NAMALWA (cell line): ENCODE measurements at places on chromosomes 4 and X.

DNA sequence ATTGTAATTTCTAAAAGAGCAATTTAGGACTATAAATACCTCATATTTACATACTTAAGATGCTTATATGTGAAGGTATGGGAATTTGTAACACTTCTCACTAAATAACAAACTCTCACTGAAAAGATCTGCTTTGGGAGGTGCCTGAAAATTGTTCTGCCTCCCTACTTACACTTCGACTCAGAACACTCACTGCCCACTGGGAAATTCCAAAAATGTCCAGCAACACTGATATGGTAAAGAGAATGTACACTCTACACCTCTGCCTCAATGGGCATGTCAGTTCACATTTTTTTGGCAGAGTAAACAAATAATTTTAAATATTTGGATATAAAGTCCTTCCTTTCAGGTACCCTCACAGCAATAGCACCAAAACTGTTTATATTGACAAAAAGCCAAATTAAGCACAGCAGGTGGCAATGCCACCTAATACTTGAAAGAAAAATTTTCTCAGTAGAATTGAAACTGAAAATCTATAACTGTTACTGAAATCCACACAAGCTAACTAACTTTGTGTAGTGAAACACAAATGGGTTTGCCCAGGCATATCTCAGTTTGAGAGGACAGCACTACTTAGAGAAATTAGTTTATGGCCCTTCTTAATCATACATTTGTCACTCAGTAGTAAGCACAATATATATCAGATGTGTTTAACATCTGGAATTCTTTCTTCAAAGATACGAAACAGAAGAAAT lies 67.1 kb downstream of the PRDM5 start:
- DNase-seq, result no peak

GRCh38 chr4:117474987-117475386 lies 389.6 kb upstream of the TRAM1L1 start:
- DNase-seq, result no peak

GRCh38 chr4:78659264-78659663 lies 107.7 kb downstream of the ANXA3 start:
- DNase-seq, result no peak

- no peak for DNase-seq
Measured at GRCh38 chrX:102892103-102892502, 45.0 kb upstream of the RAB40AL start.

- DNase-seq, result no peak
Measured at GRCh38 chr4:6639137-6639680, 1.3 kb upstream of the MRFAP1 start.

GRCh38 chr4:74092957-74093356 lies 6.0 kb downstream of the CXCL2 start:
- DNase-seq, result no peak

DNA sequence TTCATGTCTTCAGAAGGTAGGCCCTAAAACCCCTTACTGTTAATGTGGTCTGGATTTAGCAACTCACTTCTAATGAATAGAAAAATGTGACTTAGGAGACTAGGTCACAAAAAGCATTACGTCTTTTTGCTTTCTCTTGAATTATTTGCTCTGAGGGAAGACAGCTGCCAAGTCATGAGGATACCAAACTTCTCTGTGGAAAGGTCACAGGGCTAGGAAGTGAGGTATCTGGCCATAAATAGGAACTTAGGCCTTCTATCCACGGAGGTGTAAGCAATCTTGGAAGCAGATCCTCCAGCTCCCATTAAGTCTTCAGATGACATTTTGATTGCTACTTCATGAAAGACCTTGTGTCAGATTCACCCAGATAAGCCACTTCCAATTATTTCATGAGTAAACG lies 120.6 kb downstream of the JADE1 start:
- no peak for DNase-seq

DNA sequence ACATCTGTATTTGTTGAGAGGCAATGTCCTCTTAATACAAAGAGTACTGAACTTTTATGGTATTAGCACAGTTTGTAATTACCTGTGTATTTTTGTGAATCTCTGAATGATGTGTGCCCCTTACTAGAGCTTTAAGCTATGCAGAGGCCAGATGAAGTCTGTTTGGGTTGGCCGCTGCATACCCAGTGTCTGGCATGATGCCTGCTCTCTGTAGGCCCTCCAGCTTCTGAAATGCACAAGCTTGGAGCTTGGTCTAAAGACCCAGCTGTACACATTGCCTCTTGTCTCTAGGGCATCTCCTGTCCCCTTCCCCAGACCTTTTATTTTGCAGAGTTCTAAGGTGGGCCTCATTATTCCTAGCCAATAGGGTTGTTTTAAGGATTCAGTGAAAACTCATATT lies 68.6 kb downstream of the CDS1 start:
- DNase-seq, result no peak

DNA sequence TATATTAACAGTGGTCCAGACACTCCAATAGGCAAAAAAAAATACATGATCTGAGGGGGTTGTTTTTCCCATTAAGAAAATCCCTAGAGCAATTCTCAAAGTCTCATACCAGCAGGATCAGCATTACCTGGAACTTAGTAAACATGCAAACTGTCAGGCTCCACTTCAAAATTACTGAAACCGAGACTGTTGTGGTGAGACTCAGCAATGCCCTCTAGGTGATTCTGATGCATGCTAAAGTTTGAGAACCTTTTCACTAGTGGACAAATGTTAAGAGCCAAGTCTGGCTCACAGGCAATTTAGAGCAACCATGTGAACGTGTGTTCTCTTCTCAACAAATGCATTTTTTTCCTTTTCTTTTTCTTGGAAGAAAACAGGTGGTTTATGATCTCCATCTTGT lies 30.2 kb downstream of the NEK1 start:
- no peak for DNase-seq

DNA sequence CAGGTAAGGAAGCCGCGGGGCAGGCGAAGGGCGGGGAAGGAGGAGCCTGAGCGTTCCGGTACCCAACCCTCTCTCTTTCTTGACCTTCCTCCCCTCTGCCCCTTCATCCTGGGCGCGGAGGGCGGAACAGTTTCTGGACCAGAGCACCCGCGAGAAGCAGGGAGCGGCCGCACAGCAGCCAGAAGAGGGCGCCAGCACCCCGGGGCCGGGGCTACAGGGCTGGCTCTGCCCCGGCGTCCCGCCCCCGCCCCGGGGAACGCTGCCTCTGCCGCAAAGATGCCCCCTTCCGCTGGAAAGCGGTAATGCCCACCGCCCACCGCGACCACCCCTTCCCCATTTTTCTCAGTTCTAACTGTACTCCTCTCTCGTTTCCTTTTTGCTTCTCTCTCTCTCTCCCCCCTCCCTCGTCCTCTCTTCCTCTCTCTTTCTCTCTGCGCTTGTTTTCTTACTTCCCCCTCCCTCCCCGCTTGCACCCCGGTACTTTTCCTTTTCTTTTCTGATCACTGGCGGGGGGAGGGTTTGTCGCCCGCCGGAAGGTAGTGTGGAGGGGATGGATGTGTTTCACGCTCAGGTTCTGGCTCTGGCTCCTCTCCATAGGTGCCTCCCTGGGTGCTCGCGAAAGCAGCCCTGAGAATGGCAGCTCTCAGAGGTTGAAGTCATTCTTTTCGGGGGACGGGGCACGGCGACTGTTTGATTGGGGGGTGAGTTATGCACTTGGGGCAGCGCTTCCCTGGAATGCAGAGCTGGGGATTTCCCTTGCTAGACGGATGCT lies 13.1 kb upstream of the PRDM8 start:
- DNase-seq, result peak; percentile 82

- peak; percentile 86 for DNase-seq
Measured at GRCh38 chr4:15805583-15806517, 27.7 kb downstream of the CD38 start.

DNA sequence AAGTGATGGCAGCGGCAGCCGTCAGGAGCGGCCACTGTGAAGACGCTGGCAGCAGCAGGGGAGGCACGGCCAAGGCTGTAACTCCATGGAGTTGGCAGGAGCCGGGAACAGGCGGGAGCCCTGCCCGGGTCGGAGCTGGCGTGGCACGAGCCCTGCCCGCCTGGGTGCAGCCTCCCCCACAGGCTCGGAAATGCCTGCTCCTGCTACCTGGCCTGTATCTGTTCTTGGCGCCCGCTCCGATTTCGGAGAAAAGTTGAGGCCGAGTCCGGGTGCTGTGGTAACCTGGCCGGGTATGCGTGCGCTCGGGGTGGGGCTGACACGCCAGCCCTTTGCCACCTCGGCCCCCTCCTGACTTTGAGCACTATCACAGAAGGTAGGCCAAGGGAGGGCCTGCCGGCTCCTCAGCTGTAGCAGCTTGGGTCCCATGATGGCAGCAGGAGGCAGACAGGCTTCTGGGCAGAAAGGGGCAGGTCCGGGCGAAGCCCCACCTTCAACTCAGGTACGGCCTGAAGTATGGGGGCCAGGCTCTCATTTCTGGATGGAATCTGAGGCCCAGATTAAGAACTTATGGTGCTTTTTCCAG lies 51.2 kb upstream of the SHISA3 start:
- no peak for DNase-seq

GRCh38 chr4:159216834-159217233 lies 114.0 kb downstream of the RAPGEF2 start:
- DNase-seq, result no peak

DNA sequence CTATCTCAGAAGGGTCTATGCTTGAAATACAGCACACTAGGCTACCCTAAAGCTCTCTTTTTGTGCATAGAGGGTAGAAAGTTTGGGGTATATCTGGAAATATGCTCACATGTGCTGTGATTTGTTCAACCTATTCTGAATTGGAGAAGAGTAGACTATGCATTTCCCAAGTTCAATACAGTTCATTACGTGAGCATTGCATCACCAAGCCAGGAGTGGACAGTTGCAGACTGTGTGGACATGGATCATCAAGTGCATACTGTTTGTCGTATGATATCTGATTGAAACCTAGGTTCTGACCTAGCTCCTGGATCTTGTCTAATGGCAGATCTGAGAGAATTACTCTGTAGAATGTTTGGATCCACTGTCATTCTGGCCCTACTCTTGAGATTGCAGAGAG lies 161.1 kb downstream of the FRAS1 start:
- no peak for DNase-seq

GRCh38 chr4:119209077-119209476 lies 3.4 kb upstream of the USP53 start:
- DNase-seq, result no peak

DNA sequence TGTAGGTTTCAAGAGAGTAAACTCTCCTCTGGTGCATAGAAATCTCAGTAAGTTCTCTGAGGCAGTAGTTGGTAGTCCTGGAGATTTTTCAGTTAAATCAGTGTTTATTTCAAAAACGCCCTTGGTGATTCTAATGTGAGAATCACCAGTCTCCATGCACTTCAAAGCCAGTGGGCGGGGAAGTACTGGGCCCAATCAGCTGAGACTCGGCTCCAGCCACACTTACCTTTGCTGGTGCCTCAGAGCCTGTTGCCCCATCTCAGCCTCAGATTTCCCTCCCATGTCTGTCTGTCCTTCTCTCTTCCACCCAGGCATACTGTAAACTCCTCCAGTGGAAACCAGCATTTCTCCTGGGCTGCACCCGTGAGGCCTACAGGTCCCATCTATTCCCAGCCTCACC lies 7.4 kb upstream of the MGST2 start:
- DNase-seq, result no peak

- no peak for DNase-seq
Measured at GRCh38 chr4:14952352-14952751, 49.9 kb upstream of the CPEB2 start.

- no peak for DNase-seq
Measured at GRCh38 chr4:141155586-141155985, 22.3 kb upstream of the RNF150 start.

- no peak for DNase-seq
Measured at GRCh38 chr4:118741301-118741855, 56.2 kb downstream of the METTL14 start.

- no peak for DNase-seq
Measured at GRCh38 chr4:25563071-25563564, 92.5 kb upstream of the SLC34A2 start.

- no peak for DNase-seq
Measured at GRCh38 chrX:72271091-72271788, 5.8 kb downstream of the RPS4X start.

DNA sequence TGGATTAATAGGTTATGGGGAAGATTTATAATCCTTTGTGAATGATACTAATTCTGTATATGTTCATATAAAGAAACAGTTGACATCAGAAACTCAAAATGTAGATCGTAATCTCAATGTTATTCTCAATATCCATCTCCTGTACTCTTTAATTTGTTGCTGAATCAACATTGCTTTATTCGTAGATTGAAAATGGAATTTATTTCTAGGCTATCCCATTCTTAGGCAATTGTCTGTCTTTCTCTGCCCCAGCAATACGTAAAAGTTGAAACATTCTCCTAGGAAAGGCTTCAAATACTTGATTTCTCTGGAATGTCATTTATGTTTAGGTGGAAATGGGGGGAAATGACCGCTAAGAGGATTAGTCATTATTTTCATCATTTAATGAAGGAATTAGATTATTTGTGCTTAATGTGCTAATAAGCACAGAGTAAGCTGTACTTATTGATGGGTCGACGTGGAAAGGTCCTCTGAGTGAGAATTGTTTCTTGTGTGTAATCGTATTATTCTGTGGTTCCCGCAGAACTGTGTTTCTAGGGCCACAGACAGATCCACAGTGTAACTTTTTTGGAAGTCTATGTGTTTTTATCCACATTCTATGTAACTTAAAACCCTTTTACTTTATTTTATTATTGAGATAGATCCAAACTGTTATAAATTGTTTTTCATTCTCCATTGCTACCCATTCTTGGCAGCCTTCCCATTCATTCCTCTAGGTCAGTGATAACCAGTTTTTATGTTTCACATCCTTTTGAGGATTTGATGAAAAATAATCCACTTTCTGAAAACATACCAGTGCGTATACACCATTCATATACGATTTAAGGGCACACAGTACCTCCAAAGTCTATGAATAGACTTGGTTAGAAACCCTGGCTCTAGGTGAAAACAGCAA lies 262.9 kb downstream of the ARHGAP10 start:
- DNase-seq, result no peak

GRCh38 chr4:104896660-104897645 lies 249.7 kb upstream of the TET2 start:
- no peak for DNase-seq
